ENCODE measurements at places on chromosomes 7 and 10. TPM values are rescaled to one million over a fixed set of nuclear protein-coding genes. Genes with fewer than 3 reads are reported as not detected.

Gene VPS37D
- total RNA-seq, result 3.7 TPM

Gene PTPRE
- 4.1 TPM for total RNA-seq

Gene CNPY1
- total RNA-seq, result not detected

Gene PAPOLB
- under 0.01 TPM for total RNA-seq

Gene CHAT
- total RNA-seq, result not detected

Gene PCDH15
- total RNA-seq, result not detected

Gene AGAP5
- total RNA-seq, result 1.6 TPM

Gene PHYH
- total RNA-seq, result 11.5 TPM

Gene WAC
- 57.6 TPM for total RNA-seq

Gene PLXNA4
- total RNA-seq, result under 0.01 TPM

Gene RBP3
- under 0.01 TPM for total RNA-seq

Gene PLAC9
- not detected for total RNA-seq

Gene SPOCK2
- total RNA-seq, result not detected

Gene LRGUK
- not detected for total RNA-seq

Gene EBLN1
- not detected for total RNA-seq

Gene RELN
- 0.29 TPM for total RNA-seq

Gene HIP1
- total RNA-seq, result 14.4 TPM

Gene PLCE1
- total RNA-seq, result 3.5 TPM

Gene ENTPD1
- total RNA-seq, result not detected

Gene BHLHA15
- total RNA-seq, result not detected

Gene C10orf105
- not detected for total RNA-seq

Gene CADPS2
- total RNA-seq, result 20.8 TPM

Gene OPN4
- total RNA-seq, result not detected

Gene NCAPG2
- 21.9 TPM for total RNA-seq

Gene KLF14
- not detected for total RNA-seq

Gene IRF5
- not detected for total RNA-seq
